ENCODE measurements at places on chromosomes 3 and 15.

DNA sequence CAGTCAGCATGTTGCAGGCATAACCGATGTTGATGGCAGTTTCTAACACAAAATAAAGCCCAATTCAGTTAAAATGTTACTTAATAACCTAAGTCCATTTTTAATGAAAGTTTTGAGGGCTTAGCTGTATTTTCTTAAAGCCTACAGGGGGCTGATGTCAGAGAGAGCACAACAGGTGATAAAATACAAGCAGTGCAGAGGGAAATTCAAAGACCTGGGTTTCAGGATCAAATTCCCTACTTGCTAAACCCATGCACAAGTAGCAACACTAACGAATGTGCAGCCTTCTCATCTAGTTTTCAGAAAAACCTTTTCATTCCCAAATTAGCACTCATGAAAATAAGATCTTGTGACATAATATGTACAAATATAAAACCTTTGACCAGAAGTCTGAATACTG is 202.0 kb downstream of the ATP8B4 start:
- no peak for DNase-seq

DNA sequence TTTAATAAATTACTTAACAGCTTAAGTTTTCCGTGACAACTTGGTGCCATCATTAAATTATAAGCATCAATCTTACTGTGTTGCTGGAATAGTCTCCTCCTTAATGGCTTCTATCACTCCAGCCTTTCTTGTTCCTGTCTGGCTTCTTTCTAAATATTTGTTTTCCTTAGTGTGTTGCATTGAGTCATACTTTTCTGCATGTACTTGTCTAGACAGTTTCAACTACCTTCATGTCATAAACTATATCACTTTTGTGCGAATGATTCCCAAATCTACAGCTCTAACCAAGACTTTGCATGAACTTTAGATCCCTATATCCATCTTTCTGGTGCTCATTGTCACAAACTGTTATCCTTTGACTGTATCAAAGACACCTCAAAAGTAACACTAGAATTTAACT is 78.4 kb downstream of the AKAP13 start:
- no peak for DNase-seq

DNA sequence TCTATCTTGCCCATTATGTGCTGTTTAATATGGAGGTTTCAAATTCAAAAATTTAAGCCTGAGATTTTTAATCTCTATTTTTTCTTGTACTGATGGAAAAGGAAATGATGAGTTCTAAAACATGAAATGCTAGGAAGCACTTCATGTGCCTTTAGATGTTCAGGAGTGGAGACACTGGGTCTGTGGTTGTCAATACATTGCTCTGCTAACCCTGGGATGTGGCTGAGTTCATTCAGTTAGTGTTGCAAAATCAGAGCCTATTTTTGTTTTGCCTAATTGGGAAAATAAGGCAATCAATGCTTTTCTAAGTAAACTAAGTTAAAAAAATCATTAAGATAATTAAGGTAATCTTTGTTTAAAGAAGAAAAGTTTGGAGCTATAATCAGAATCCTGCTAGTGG is 83.1 kb downstream of the DIPK2A start:
- no peak for DNase-seq

- no peak for DNase-seq
These were observed 90.7 kb upstream of the ICE2 start for GRCh38 chr15:60569596-60569995.

GRCh38 chr3:27079427-27080257 is 289.5 kb downstream of the NEK10 start:
- DNase-seq = no peak

DNA sequence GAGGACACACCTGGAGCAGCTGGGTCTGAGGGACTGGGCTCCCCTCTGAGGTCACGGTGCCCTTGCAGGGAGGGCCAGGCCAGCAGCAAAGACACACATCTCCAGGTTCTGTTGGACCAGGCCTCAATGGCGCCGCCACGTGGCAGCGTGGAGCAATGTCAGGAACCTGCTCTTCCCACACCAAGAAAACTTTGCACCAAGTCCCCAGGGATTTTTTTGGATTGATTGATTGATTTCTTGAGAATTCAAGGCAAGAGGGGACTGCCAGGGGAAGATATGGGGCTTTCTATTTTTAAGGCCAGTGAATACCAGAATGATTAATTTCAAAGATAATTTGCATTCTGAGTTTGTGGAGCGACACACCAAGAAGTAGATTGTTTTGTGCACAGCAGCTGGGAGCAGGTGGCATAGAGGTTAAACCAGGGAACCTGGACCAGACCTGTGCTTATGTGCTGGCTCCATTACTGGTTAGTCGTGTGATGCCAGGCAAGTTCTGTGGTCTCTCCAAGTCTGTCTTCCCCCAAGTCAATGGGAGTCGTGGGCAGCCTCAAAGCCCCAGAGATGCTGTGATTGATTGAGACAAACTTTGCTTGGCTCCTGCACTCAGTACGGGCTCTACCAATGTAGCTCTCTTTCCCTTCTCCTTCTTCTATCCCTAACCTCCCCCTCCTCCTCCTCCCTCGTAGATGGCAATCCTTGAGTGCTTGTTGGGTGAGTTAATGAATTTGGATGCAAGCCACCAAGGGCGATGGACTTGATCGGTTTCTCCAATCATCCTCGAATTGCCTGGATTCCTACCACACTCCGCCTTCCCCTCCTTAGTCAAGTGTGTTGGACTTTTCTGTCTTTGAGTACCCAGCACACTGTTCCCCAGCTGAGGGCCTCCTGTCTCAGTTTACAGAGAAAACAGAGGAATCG is 96.2 kb upstream of the TRPM1 start:
- DNase-seq = no peak

- DNase-seq = no peak
These were observed 44.0 kb downstream of the MFSD1 start for GRCh38 chr3:158845765-158846350.

GRCh38 chr3:171801738-171802589 is 8.3 kb downstream of the PLD1 start:
- DNase-seq = no peak

DNA sequence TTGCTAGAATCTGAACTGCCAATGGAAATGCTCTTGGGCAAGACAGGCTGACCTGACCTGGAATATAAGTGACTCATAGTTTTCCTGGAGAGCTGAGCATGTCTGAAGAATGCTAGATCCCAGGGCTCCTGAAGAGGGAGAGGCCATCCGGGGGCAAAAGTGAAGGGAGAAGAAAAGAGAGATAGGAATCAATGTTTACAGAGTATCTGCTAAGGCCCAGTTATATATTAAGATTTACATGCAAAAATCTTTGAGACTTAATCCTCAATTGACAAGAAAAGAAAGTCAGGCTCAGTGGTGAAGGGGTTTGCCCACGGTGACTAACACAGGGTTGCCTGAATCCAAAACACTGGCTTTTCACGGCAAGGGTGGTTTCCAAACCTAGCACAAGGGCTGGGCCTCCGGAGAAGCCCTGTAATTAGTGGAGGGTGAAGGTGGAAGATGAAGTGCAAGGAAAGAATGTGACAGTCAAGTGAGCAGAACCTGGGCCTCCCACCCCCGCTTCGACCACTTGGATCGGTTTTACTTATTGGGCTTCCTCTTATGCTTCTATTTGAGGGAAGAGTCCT is 91.7 kb upstream of the FGF12 start:
- DNase-seq = peak; percentile 14

DNA sequence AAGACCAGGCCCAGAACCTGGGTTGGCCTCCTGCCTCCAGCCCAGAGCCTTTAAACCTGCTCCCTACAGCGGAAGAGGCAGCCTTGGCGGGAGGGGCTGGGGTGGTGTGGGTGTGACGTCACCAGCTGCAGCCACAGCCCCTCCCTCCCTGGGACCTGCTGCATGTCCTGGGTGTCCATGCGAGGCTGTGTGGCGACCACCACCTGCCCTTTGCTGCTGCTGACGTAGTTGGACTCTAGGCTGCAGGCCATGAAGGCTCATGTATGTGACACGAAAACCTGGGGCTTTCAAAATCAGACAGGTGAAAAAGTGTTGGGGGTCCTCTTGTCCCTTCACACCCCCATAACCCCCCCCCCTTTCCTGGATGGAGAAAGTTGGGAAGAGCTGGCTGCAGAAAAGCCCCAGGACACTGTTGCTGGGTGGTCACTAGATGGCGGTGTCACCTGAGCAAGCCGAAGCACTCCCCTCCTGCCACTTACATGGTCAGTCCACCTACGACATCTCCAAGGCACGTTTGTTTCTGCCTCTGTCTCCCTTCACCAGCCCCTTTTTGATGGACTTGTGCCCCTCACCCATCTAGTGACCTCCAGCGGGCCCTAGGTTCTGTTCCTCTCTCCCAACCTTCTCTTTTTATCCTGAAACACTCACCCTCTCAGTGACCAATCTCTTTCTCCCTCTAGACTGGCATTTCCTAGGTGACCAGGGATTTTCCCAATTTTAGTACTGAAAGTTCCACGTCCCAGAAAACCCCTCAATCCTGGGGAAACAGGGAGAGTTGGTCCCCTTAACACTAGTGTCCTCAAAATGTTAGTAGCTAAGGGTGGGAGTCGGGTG is 35.2 kb downstream of the SLC6A20 start:
- peak; percentile 22 for DNase-seq

GRCh38 chr3:72947715-72948490 is 48.7 kb upstream of the PPP4R2 start:
- DNase-seq = no peak

DNA sequence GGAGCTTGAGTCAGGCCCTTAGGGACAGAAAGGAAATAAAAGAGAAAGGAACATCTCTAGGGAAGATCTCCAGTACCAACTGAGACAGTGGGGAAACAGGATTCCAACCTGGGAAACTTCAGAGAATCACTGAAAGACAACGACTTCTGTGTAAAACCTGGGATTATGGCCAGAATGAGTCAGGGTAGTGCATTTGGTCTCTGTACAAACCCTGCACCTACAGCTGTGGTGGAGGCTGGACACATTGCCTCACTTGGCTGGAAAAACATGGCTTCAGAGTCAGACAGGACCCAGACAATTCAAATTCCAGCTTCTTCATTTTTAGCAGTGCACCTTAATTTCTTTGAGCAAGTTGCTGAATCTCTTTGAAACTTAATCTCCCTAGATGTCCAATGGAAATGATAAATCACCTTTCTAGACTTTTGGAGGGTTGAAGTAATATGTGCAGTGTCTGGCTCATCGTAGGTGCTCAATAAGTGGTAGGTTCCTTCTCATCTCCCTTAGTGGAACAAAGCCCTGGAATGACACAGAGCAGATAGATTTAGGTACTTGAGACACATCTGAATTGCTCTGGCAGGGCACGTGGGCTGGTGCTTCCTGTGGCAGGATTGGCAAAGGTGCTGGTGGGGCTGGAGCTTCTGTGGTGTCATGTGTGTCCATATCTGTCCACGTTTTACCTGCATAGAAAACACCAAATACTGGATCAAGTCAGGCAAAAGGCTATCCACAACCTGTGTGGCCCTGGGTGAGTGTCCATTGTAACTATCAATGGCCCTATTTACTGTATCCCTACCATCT is 6.1 kb upstream of the CLSTN2 start:
- no peak for DNase-seq

GRCh38 chr3:65742914-65743313 is 295.8 kb downstream of the MAGI1 start:
- no peak for DNase-seq

GRCh38 chr15:26901041-26901440 is 34.2 kb downstream of the GABRA5 start:
- DNase-seq = no peak

DNA sequence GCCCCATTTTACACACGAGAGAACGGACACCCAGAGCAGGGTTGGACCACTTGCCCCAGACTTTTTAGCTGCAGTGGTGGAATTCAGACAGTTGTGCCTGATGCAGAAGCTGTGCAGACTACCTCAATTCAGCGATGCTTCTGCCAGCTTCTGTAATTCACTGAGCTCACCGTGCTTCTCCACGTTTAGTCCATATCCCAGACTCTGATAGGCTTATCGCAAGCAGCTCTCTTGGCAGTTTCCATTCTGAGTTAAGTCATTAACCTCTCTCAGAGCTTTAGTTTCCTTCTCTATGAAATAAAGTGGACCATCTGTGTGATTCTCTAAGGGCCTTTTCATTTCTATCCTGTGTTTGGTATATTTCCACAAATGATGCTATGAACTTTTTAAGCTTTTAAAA is 37.1 kb downstream of the ABHD17C start:
- DNase-seq = no peak

- no peak for DNase-seq
These were observed 212.8 kb downstream of the EPHA3 start for GRCh38 chr3:89320186-89320585.

GRCh38 chr3:46212101-46212500 is 4.0 kb upstream of the CCR1 start:
- no peak for DNase-seq

GRCh38 chr15:47933865-47934264 is 186.9 kb upstream of the SLC24A5 start:
- no peak for DNase-seq

- no peak for DNase-seq
These were observed 835.4 kb upstream of the NR2F2 start for GRCh38 chr15:95494971-95495541.

- no peak for DNase-seq
These were observed 38.8 kb downstream of the PTPRG start for GRCh38 chr3:61600195-61600594.

- no peak for DNase-seq
These were observed 109.5 kb downstream of the STAC start for GRCh38 chr3:36489679-36490425.

DNA sequence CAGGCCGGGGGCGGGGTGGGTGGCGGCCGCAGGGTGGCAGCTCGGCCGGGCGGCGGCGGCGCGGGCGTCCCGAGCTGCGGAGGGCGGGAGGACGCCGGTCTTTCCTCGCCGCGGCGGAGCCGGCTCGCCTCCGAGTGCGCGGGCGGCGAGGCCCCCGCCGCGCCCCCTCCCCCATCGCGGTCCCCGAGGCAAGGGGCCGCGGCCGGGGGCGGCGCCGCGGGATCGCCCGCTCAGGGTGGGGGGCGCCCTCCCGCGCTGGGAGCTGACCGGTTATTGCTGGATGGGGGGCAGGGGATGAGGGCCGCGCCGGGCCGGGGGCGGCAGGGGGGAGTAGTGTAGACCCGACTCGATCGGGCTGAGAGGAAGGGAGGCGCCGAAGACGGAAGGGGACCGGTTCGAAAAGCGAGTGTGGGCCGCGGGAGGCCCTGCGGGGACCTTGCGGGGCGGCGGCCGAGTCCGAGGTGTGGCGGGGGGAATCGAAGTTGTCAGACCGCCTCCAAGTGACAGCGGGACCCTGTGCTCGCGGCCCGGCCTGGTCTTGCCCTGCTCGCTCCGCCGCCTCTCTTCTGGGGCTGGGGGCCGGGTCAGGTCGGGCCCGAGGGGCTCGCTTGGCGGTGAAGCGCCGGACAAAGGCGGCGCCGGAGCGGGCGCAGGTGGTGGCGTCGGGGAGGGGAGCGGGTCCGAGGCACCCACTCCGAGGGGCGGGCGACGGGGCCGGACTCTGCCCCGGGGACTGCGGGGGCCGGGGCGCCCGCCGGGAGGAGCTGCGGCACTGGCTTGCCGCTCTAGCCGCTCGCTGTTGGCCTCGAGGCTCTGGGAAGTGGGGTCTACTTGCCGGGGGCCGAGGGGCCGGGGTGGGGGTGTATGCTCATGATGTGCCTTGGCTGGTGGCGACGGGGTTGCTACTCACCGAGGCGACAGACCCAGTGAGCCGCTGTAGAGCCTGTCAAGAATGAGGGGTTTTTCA is 1.1 kb downstream of the BAHD1 start:
- no peak for DNase-seq

GRCh38 chr3:183046883-183047282 is 52.4 kb downstream of the MCCC1 start:
- no peak for DNase-seq
